ENCODE measurements at places on chromosomes 6 and 20. TPM values are rescaled to one million over a fixed set of nuclear protein-coding genes. Genes with fewer than 3 reads are reported as not detected.

C6orf15 gene
- not detected for polyA plus RNA-seq

GRCh38 chr6:150627585-150628025 lies 27.9 kb downstream of the PLEKHG1 start:
- DNase-seq, result no peak

GRCh38 chr20:60365064-60365666 lies 406.9 kb downstream of the CDH26 start:
- DNase-seq, result no peak

FBXO30 gene
- 10.8 TPM for polyA plus RNA-seq

- no peak for DNase-seq
These were observed 9.7 kb upstream of the IBTK start for GRCh38 chr6:82257088-82257774.

SIRPG gene
- not detected for polyA plus RNA-seq

GRCh38 chr6:42185597-42185996 lies 9.2 kb downstream of the GUCA1B start:
- no peak for DNase-seq

DNA sequence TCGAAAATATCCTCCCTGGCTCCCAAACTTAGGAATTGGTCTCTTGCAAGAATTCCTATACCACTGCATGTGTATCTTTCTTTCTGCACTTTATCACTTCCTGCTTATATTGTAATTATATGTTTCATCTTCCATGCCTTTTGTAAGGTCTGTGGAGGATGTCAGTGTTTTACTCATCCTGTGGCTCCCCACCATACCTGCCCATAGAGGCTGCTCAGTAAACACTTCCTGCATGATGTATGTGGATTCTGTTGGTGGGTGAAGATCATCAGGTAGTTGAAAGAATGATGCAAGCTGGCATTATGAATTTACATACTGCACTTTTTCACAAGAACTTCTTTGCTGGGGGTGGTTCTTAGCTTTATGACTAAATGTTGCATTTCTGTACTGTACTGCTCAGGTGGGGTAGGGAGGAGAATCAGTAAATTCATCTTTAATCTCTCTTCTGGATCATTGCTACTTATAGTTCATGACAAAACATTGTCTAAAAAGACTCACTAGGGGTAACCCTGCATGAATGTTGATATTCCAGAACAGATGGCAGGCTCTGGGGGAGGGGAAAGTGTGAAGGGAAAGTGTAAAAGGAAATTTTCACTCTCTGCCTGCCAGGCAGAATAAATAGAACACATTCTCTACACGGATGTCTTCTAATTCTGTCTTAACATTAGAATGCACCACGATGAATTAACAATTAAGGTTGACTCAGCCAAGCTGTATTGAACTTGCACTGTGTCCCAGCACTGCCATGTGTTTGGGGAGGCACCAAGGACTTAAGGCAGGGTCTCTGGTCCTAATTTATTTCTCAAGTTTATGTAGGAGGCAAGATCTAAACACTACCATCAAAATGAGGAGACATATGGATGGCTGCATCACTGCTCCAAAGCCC lies 36.0 kb upstream of the KLHL31 start:
- no peak for DNase-seq

- DNase-seq, result no peak
These were observed 69.9 kb downstream of the PPP1R14C start for GRCh38 chr6:150212778-150213177.

DNA sequence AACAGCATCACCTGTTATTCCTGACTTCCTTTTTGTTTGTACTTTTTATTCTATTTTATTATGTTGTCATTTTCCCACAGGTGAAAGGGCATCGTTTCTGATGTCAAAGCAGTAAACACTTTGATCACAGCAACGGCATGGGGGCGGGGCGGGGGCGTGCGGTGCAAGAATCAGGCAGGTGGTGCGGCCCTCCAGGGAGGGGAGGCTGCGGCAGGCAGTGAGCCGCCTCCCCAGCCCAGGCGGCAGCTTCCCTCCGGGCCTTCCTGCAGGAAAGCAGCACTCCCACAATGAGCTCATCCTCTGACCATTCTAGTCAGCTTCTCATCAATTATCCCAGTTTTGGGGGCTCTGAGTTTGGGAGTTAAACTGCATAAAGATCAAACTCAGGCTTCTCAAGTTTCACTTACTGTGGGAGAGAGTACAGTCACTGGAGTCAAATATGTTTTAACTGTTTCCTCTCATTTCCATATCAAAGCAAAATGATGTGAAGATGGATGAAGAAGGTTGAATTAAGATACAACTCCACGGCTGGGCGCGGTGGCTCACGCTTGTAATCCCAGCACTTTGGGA lies 608.4 kb upstream of the AGPAT4 start:
- DNase-seq, result no peak

GRCh38 chr6:41659935-41660334 lies 21.7 kb downstream of the MDFI start:
- no peak for DNase-seq

SASH1 gene
- 42.8 TPM for polyA plus RNA-seq

EFCAB8 gene
- polyA plus RNA-seq, result 0.15 TPM

ARG1 gene
- 0.77 TPM for polyA plus RNA-seq

STX16 gene
- polyA plus RNA-seq, result 71.0 TPM

- DNase-seq, result no peak
These were observed 5.9 kb downstream of the NUDT3 start for GRCh38 chr6:34386316-34387137.

DNA sequence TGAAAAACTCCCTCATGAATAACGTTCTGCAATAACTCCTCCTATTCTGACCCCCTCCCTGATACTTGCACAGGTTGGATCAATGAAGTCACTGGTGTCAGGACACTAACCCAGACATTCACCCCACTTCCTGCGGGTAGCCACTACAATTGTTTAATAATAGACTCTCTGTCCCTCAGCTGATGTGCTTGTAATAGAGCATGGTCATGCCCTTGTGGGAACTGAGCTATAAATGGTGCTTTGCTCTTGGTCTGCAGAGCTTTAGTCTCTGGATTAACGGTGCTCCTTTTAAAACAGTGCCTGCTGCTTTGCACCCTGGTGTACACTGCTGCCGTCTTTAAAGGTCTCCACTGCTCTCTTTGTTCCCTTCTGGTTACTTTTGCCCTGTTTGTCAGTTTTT lies 127.3 kb downstream of the BACH2 start:
- DNase-seq, result no peak

PDRG1 gene
- polyA plus RNA-seq, result 19.2 TPM

TAP1 gene
- polyA plus RNA-seq, result 8.6 TPM

- DNase-seq, result no peak
These were observed 254.6 kb downstream of the LY86 start for GRCh38 chr6:6843057-6843627.

DNA sequence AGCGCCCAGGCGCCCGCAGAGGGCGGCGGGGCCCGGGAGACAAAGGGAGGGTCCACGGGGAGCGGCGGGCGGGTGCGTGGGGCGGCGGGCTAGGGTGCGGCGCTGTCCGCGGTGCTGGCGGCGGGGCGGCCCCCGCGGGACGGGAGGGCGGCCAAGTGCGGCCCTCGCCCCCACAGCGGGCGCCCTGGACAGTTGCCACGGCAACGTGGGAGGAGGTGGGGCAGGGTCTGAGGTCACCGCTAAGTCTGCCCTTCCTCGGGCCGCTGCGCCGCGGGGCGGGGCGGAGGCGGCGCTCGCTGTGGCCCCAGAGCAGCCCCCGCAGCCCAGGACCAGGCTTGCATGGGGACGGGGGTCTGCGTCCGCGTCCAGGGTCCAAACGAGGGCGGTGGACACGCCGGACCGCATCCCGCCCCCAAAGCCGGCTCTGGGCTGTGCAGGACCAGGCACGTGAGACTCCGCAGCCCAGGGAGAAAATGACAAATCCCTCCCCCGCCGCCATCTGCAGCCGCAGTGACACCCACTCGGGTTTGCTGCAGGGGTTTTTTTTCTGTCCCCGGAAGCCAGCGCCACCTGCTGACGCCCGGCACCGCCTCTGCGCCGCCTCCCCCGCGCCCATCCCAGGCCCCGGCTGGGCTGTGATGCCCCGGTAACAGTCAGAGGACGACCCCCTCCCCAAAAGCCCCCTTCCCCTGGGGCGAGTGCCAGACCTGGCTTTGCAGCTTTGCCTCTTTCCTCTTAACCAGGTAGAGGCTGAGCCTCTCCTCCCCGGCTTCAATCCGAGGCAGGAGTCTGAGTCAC lies 36.8 kb downstream of the YTHDF1 start:
- no peak for DNase-seq
